ENCODE measurements at places on chromosomes 5 and 9. TPM values are rescaled to one million over a fixed set of nuclear protein-coding genes. Genes with fewer than 3 reads are reported as not detected.

The ITK gene
- polyA plus RNA-seq: 8.0 TPM

The MSMP gene
- 1.6 TPM for polyA plus RNA-seq

The SPINK13 gene
- not detected for polyA plus RNA-seq

The GPR151 gene
- polyA plus RNA-seq: not detected

The FIBCD1 gene
- 0.35 TPM for polyA plus RNA-seq

The RLN2 gene
- 2.5 TPM for polyA plus RNA-seq

The CCDC192 gene
- polyA plus RNA-seq: not detected

The TGFBR1 gene
- 8.9 TPM for polyA plus RNA-seq

The SAXO1 gene
- 0.02 TPM for polyA plus RNA-seq

The PDZD2 gene
- 0.09 TPM for polyA plus RNA-seq

The INSL6 gene
- polyA plus RNA-seq: not detected

The EQTN gene
- 0.26 TPM for polyA plus RNA-seq

The CCNJL gene
- 1.3 TPM for polyA plus RNA-seq

The PCDHGC4 gene
- polyA plus RNA-seq: 0.03 TPM

The SLC34A3 gene
- not detected for polyA plus RNA-seq

The RMRP gene
- 285 TPM for polyA plus RNA-seq

The FOXD4 gene
- 0.42 TPM for polyA plus RNA-seq

The GHR gene
- 0.42 TPM for polyA plus RNA-seq

The DEPDC1B gene
- polyA plus RNA-seq: 1.4 TPM

The BRINP1 gene
- 0.06 TPM for polyA plus RNA-seq

The ENTPD2 gene
- 0.11 TPM for polyA plus RNA-seq

The KLHL3 gene
- 2.2 TPM for polyA plus RNA-seq

The FAT2 gene
- polyA plus RNA-seq: 0.02 TPM

The HNRNPA0 gene
- polyA plus RNA-seq: 18.3 TPM

The PCDHA9 gene
- polyA plus RNA-seq: not detected

The ARSK gene
- 2.2 TPM for polyA plus RNA-seq

The SLC46A2 gene
- polyA plus RNA-seq: 0.35 TPM

The SCGB3A2 gene
- not detected for polyA plus RNA-seq

The FAM151B gene
- polyA plus RNA-seq: 0.44 TPM

All from spleen (tissue), 13 donors.